Thoracic aorta (tissue), 2 donors: ENCODE measurements at places on chromosomes 12 and 14. TPM values are rescaled to one million over a fixed set of nuclear protein-coding genes. Genes with fewer than 3 reads are reported as not detected.

DNA sequence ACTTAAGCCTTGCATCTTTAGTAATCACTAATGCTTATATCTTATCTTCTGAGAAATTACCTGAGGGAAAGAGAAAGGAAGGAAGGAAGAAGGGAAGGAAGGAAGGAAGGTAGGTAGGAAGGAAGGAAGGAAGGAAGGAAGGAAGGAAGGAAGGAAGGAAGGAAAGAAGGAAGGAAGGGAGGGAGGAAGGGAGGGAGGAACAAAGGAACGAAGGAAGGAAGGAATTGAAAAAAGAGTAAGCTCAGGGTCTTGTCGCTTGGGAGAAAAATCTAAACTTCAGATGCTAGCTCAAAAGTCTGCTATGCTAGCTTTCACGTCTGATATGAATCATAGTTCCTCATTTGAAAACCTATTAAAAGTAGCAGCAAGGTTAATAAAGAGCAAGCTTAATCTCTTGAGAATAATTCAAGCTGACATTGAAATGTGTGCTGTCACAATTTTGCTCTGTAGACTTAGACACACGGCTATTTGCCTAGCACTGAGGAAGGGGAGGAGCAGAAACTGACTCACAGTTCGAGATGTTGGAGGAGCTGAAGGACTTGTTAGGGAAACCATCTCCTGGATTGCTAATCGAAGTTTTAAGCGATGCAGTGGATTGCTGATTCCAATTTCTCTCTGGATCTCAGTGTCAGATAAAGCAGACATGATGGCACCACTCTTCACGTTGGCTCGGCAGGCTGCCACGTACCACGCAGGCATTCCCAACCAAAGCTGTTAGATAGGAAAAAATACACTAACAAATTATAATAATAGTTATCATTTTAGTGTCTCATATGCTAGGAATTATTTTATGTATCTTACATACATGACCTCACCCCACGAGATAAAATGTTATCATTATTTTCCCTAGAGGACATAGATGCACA is 216.7 kb downstream of the ACSS3 start:
- no peaks in the 10 kb centered on the region for H3K4me1 ChIP-seq
- H3K4me3 ChIP-seq: no peak overlapping the region

- H3K36me3 ChIP-seq: no peaks in the 10 kb centered on the region
- no peak overlapping the region for H3K27ac ChIP-seq
- no peak overlapping the region for H3K4me3 ChIP-seq
- no peak for DNase-seq
- no peaks in the 10 kb centered on the region for H3K27me3 ChIP-seq
These were observed 2.9 kb upstream of the CMAS start for GRCh38 chr12:22042976-22043669.

DNA sequence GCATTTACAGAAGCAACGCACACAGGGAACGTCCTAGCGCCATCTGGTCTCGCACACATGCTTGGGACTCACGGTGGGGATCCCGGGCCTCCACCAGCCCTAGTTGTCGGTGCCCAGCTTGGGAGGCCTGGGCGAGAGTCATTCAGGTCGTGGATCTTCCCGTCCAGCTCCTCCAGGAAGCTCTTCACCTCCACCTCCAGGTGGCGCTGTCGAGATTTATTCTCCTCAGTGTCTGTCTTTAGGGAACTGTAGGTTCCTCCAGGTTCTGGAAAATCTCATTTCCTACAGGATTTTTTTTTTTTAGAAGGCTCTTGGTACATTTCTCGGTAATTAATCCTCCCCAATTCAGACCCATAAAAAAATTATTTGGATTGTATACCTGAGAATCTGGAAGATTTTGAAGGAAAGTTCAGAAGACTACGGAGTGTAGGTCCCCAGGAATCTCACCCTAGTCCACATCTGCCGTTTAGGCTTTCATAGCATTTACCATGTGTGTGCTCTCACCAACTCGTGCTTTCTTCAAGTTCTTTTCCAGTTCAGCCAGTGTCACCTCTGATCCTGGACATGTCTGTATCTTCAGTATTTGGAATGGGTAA is 910.0 kb downstream of the TMEM121 start:
- no peaks in the 10 kb centered on the region for H3K27me3 ChIP-seq
- DNase-seq: no peak
- no peak overlapping the region for H3K27ac ChIP-seq
- no peak overlapping the region for H3K4me3 ChIP-seq

DNA sequence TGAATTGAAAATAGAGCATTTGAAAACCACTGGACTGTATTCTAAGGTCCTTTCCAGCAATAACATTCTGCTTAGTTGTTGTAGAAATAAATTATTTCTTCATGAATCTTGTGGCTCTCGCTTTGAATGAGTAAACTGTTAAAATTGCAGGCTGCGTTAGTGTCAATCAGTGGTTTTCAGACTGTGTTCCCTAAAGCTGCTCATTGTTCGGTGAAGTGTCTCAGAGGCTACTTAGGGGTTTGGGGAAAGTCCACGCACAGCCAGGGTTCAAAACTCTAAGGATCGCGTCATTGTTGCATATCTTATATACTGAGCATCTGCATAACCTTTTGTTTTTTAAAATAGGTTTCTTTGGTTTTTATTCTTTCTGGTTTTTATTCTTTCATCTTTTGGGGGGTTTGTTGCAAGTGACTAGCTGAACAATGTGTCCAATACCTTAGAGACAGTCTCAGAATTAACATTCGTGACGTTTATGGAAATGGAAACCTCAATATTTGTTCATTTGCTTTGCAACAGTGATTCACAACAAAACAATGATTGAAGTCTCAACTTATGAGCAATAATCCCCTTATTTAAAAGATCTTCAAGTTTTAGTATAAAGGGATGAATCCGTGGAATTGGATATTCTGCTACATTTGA is 108.1 kb downstream of the TTLL5 start:
- no peaks in the 10 kb centered on the region for H3K36me3 ChIP-seq
- DNase-seq: no peak
- H3K27me3 ChIP-seq: no peaks in the 10 kb centered on the region
- peak overlapping the region; percentile 19 for H3K27ac ChIP-seq
- peaks cover 10% of the 10 kb centered on the region for H3K4me1 ChIP-seq

- H3K27ac ChIP-seq: no peak overlapping the region
- H3K36me3 ChIP-seq: no peaks in the 10 kb centered on the region
- no peaks in the 10 kb centered on the region for H3K4me1 ChIP-seq
- H3K4me3 ChIP-seq: no peak overlapping the region
These were observed 27.8 kb downstream of the HSPB8 start for GRCh38 chr12:119206348-119207062.

- H3K27me3 ChIP-seq: no peaks in the 10 kb centered on the region
- H3K36me3 ChIP-seq: no peaks in the 10 kb centered on the region
These were observed 5.9 kb downstream of the CLEC4D start for GRCh38 chr12:8519171-8519570.

DNA sequence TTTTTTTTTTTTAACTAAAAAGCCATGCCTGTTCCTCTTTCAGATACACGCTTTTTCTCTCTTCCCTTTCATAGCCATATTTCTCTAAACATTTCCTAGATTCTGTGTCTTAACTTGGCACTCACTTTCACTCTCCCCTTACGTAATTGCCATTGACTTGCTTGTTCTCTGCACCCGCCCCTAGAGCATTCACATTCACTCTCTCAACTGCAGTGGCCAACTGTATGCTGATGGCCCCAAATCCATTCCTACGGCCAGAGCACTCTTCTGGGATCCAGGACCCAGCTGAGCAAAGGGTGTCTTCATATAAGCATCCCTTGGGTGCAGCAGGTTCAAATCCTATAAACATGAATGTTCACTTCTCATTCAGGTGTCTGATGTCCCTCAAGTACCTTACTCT is 59.5 kb downstream of the CKB start:
- peaks cover 20% of the 10 kb centered on the region for H3K36me3 ChIP-seq
- H3K27ac ChIP-seq: no peak overlapping the region
- no peak for DNase-seq

GRCh38 chr12:1126091-1126490 is 135.1 kb downstream of the ERC1 start:
- H3K36me3 ChIP-seq: no peaks in the 10 kb centered on the region
- no peaks in the 10 kb centered on the region for H3K4me1 ChIP-seq
- H3K27ac ChIP-seq: no peak overlapping the region
- DNase-seq: no peak

GRCh38 chr12:11746024-11746771 is 96.7 kb downstream of the ETV6 start:
- H3K36me3 ChIP-seq: no peaks in the 10 kb centered on the region
- H3K4me3 ChIP-seq: no peak overlapping the region
- peak overlapping the region; percentile 32 for H3K27ac ChIP-seq
- DNase-seq: no peak

- DNase-seq: peak; percentile 18
- peaks cover 52% of the 10 kb centered on the region for H3K4me1 ChIP-seq
- no peaks in the 10 kb centered on the region for H3K27me3 ChIP-seq
- peak overlapping the region; percentile 75 for H3K27ac ChIP-seq
- H3K36me3 ChIP-seq: peaks cover 5% of the 10 kb centered on the region
These were observed 31.7 kb downstream of the ATP2A2 start for GRCh38 chr12:110312581-110313360.

DNA sequence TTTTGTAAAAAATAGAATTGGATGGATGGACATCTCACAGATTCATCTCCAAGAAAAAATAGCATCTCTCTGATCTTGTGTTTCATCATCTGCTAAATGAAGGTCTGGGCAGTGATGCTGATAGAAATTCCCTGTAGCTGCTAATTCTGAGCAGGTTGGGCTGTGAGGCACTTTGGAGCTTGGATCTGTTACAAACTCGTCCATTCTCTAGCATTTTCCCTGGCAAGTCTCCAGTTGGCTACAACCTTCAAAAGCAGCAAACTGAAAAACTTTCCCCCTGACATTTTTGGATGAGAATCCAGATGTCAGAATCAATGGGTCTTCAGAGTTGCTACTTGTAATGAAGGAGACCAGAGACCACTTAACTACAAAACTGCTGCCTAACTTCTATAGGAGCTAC is 72.7 kb downstream of the TPH2 start:
- H3K4me3 ChIP-seq: no peak overlapping the region
- no peak overlapping the region for H3K27ac ChIP-seq
- H3K36me3 ChIP-seq: no peaks in the 10 kb centered on the region

DNA sequence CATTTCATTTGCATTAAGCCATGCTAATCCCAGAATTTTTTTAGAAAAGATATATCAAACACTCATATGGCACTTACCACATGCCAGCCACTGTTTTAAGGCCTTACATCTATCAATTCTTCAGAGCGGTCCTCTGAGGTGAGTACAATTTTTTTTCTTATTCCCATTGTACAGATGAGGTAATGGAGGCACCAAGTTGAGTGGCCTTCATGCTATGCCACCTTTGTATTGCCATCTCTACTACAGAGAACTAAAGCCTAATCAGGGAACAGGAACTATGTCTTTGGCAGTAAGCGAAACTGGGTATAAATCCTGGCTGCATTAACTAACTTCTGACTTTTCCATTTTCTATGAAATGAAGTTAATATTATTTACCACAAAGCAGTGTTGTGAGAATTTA is 27.1 kb downstream of the SLC38A4 start:
- no peak overlapping the region for H3K4me3 ChIP-seq
- H3K27me3 ChIP-seq: no peaks in the 10 kb centered on the region
- no peak overlapping the region for H3K27ac ChIP-seq
- H3K36me3 ChIP-seq: no peaks in the 10 kb centered on the region

DNA sequence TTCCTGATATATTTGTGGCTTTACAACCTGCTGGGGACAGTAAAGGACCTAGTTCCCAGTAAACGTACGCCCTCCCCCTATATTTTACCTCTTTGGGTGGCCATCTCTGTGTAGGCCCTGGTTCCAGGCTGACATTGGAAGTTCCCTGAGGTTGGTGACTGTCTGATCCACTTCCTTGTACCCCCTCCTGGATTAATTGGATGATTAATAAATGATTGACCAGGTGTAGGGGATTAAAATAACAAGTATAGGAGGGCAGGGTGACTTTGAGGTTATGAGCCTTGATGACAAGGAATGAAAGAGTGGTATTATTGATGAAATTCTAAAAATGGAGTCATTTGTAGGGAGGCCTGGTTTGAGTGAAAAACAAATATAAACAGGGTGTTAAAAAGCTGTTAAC is 9.6 kb downstream of the SUSD6 start:
- no peak for DNase-seq
- H3K4me1 ChIP-seq: peaks cover 87% of the 10 kb centered on the region
- H3K4me3 ChIP-seq: no peak overlapping the region
- no peaks in the 10 kb centered on the region for H3K36me3 ChIP-seq
- H3K27me3 ChIP-seq: no peaks in the 10 kb centered on the region

GRCh38 chr14:97634751-97635150 is 837.6 kb downstream of the VRK1 start:
- no peaks in the 10 kb centered on the region for H3K36me3 ChIP-seq
- H3K4me1 ChIP-seq: no peaks in the 10 kb centered on the region
- H3K4me3 ChIP-seq: peak overlapping the region; percentile 60
- H3K27ac ChIP-seq: no peak overlapping the region
- DNase-seq: no peak

DNA sequence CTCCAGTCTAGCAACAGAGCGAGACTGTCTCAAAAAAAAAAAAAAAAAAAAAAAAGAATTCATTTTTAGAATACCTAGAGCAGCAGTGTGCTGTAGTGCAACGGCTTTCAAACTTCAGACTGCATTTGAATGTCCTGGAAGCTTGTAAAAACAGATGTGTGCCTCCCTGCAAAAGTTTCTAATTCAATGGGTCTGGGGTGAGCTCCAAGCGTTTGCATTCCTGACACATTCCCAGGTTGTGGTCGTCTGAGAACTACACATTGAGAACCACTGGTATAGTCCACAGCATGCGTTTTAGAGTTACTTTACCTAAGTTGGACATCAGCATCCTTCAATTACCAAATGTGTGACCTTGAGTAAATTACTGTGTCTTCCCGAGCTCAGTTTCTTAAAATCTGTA is 816.8 kb downstream of the NRXN3 start:
- H3K27ac ChIP-seq: no peak overlapping the region
- DNase-seq: no peak
- H3K4me1 ChIP-seq: peaks cover 7% of the 10 kb centered on the region

DNA sequence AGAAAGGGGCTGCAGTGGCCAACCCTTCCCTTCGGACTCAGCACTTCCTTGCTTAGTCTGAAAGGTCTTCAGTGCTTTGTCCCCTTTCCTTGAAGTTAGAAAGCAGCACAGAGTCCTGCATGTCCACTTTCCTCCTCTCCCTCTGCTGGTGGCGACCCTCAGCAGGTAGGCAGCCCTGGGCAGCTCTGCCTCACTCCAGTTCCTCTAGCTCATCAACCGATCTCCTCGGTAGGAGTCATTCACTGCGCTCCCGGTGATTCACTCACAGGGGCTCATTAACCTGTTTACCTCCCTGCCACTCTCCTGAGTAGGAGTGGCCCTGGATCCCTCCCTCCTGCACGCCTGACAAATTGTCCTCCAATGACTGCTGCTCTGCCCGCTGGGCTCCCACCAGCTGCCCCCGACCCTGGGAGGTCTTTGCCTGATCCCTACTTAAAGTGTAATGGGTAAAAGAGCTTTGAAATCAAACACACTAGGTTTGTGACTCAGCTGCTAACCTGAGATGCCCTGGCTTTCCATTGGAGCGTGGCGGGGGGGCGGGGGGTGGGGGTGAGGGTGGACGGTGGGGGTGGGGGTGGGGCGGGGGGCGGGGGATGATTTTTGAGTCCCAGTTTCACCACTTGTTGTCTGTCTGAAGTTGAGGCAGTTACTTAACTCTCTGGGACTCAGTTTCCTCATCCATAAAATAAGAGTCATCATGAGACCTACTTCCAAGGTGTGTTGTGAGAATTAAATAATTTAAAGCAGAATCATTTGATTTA is 4.2 kb downstream of the SCNN1A start:
- no peak for DNase-seq
- no peaks in the 10 kb centered on the region for H3K36me3 ChIP-seq
- peaks cover 11% of the 10 kb centered on the region for H3K4me1 ChIP-seq
- H3K4me3 ChIP-seq: no peak overlapping the region

- H3K27me3 ChIP-seq: no peaks in the 10 kb centered on the region
- no peak for DNase-seq
- H3K27ac ChIP-seq: no peak overlapping the region
- peaks cover 4% of the 10 kb centered on the region for H3K4me1 ChIP-seq
These were observed 204.7 kb upstream of the PELI2 start for GRCh38 chr14:55913324-55914025.

Gene CCDC77
- 5.6 TPM for total RNA-seq

Gene PACS2
- 125 TPM for total RNA-seq

Gene C12orf54
- not detected for total RNA-seq

Gene CTSG
- total RNA-seq: 8.8 TPM

Gene CEBPE
- total RNA-seq: not detected
